ENCODE measurements at places on chromosomes 6 and 20. TPM values are rescaled to one million over a fixed set of nuclear protein-coding genes. Genes with fewer than 3 reads are reported as not detected.

- no peak for DNase-seq
Measured at GRCh38 chr6:156904176-156904967, 127.2 kb downstream of the ARID1B start.

- DNase-seq = no peak
Measured at GRCh38 chr6:168061269-168062210, 17.5 kb downstream of the FRMD1 start.

RAMACL gene
- total RNA-seq = 0.99 TPM

DNA sequence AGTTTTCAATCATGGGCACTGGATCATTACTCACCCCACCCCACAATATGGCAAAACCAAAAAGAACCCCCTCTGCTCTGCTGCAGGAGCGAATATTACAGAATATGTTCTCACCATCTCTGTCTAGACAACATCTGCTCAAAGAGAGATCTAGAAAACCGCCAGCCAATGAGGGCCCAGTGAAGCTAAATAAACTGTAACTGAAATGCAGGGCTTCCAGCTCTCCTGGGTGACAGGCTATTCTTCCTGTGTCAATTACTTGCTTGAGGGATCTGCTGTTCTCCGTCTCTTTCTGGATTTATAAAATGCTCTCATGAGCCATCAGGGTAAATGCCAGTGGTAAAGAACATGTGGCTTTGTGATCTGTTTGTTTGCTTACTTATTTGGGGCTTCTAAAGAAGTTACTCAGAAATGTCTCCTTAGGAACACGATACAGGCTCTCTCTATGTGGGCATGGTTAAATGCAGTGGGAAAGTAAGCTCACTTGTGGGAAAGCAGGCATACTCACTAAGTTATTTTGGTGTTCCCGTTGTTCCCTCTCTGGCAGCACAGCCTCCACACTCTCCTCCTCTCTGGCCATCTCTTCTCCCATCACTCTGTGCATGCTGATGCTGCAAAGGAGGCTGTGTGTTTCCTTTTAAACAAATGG is 44.8 kb downstream of the TTI1 start:
- DNase-seq = no peak

- DNase-seq = no peak
Measured at GRCh38 chr6:165843121-165843520, 180.1 kb upstream of the PDE10A start.

DNA sequence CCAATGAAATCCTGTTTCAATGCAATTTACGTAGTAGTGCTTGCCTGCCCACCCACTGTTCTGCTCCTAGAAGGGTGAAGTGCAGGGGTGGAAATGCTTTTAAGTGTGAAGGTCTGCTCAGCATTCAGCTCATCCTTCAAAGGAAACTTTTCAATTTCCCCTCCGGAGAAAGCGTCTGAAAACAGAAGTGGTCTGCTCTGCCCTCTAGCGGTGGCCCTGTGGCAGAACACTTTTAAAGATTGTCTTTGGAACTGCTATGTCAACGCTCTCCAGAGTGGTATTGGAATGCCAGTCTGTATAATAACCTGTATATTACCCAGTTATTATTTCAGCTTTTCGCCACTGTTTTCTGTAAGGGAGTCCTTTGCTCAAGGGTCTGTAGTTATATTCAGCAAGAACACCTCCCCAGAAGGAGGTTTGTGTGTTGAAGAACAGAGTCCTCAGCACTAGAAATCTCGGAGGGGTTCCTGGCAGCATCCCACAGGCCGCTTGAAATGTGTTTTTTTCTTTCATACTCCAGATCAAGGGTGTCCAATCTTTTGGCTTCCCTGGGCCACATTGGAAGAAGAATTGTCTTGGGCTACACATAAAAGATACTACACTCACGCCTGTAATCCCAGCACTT is 63.1 kb upstream of the KLHL31 start:
- peak; percentile 46 for DNase-seq

DNA sequence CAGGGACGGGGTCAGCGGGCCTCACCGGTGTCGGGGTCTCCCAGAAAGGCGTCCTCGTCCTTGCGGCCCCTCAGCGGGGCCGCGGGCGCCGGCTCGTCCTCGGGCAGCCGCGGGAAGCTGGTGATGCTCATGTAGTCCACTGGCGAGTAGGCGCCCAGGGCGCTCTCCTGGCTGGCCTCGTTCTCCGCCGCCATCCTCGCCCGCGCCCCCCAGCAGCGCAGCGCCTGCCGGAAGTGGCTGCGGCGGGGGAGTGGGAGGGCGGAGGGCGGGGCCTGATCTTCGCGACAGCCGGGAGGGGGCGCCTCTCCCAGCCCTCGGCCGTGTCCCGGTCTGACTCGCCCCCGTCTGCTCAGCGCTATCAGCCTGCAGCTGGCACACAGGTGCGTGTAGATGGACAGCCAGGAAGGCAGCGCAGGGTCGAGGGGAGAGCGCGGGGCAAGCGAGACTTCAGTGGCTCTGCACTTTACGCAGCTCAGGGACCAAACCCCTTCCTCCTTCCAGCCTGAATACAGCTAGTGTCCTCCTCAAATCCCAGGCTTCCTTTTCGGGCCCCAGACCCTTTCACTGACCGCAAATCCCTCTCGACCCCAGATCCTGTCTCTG is at the start of gene GGT7:
Gene GGT7, minus strand, starts transcription at position 235 of the 603 bp plus-strand sequence. Its CDS starts 41 bp downstream, at position 194.
- peak; percentile 88 for DNase-seq

All from body of pancreas (tissue), 4 donors.